Renal cortex interstitium (tissue), 15 donors: ENCODE measurements at places on chromosomes 1 and 21. TPM values are rescaled to one million over a fixed set of nuclear protein-coding genes. Genes with fewer than 3 reads are reported as not detected.

- no peak for DNase-seq
Observed at GRCh38 chr1:50699795-50700194, 260.3 kb downstream of the FAF1 start.

Gene SLAMF9
- polyA plus RNA-seq = not detected

Gene KRTAP12-2
- polyA plus RNA-seq = not detected

Gene DCST1
- 0.12 TPM for polyA plus RNA-seq

DNA sequence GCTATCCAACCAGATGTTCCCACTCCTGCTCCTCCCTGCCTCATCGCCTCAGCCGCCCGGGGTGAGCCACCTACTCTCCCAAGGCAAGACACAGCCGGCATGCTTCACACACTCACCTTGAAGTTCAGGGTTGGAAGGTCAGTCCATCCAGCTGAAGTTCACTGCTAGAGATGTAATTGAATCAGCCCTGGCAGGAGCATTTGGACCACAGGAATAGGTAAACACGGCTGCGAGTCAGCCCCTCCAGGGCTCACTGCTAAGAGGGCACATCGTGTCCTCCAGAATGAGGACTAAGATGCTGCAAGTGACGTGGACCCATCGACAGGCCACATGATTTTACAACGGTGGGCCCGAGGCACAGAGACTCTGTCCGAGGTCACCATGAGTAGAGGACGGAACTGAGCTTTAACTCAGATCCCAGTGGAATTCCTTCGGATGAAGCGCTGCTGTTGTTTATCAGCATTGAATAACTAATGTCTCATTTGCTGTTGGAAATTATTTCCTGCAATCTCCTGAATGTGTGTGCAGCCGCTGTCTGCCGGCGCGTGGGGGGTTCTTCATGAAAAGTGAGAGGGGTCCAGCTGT lies 41.9 kb downstream of the RSPH1 start:
- no peak for DNase-seq

DNA sequence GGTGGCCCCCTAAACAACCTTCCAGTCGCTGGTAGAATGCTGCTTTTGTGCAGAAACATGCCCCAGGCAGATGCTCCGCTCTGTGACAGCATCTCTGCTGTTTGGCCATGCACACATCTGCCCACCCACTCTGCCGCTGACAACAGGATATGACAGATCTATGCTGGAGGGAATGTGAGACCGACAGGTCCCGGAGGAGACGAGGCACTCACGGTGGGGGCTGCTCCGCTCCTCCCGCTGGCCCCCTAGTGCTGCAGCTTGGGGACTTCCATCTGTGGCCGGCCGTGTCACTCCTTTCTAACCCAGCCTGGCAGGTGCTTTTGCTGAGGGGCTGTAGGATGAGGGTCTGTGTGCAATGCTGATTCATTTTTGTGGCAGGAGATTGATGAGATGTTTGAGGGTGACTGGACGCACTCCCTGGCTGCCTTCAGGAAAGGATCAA lies 49.1 kb upstream of the DMRTB1 start:
- DNase-seq = no peak

- DNase-seq = no peak
Observed at GRCh38 chr1:198903621-198904020, 264.8 kb downstream of the PTPRC start.

DNA sequence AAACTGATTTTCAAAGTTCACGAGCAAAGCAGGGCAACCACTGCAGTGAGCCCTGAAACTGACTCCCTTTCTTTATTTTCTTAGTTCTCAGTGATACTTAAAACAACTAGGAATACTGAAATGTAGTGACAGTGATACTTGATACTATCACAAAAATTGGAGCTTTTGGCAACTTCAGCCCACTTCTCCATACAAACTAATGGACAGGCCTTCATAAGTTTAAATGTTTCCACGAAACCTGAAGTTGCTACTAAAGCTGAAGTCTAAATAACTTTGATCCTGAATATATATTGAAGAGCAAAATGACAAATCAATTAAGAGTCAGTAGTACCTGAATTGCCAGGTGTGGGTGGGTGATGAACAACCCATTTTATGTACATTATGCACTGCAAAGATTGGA lies 10.0 kb downstream of the NR5A2 start:
- DNase-seq = no peak

Gene TMOD4
- polyA plus RNA-seq = 2.0 TPM

DNA sequence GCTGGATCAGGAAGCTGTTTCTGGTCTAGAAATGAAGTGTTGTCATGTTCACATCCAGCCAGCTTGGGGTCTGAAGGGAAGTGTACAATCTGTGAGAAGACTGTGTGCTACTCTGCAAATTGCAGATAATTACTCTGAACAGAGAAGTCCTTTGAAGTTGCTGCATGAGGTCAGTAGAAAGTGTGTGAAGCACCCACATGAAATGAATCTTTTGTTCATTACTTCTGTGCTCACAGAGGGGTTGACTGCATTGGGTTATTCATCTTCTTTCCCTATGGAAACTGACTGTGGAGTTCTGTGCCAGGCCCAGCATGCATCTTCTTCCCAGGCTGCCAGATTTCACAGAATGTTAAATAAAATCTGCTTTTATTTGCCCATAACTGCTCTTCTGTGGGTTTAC lies 47.1 kb downstream of the CTH start:
- DNase-seq = no peak
